ENCODE measurements at places on chromosomes 12 and 14.
A peak's percentile ranks its signal among the peaks of the same experiment; 100 is the strongest.

DNA sequence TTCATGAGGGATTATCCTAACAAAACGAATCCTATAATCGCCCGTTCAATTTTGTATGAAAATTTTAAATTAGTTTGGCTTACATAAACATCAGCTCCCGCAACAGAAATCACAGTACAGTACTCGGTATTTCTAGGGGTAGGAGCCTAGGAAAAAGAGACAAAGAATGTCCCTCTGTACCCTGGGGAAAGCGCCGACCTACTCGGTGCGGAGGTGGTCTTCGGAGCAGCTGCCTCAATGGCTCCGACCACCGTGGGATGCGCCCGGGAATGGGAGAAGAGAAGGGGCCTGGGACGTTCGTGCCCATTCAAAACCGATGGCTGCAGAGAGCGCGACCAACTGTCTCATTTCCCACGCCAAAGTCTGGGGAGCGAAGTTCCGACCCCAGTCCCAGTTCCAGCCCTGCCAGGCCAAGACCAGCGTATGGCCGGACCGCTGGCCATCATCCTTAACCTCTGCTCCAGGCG lies 618 bp downstream of the GNPNAT1 start:
- DNase-seq = no peak

GRCh38 chr12:39227218-39227617 lies 215.7 kb downstream of the KIF21A start:
- no peak for DNase-seq

GRCh38 chr12:125249066-125249824 lies 184.0 kb downstream of the AACS start:
- DNase-seq = no peak

DNA sequence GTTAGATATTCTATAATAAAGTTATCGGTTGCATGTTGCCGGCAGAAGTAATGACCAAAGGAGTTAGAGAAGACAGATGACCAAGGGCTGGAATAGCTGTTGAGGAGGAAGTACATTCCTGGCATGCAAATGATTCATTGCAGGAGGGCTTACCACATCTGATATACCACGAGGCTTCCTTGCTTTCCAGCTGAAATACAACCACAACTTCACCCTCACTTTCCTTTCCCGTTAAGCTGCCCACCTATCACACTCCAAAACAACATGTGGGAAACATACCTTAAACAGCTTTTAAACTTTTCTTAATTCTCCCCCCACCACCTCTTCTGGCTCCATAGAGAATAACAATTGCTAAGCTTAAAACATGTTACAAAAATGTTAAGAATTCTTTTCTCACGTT lies 594.1 kb downstream of the NRXN3 start:
- no peak for DNase-seq

- no peak for DNase-seq
Measured at GRCh38 chr14:96090441-96091148, 51.4 kb downstream of the C14orf132 start.

DNA sequence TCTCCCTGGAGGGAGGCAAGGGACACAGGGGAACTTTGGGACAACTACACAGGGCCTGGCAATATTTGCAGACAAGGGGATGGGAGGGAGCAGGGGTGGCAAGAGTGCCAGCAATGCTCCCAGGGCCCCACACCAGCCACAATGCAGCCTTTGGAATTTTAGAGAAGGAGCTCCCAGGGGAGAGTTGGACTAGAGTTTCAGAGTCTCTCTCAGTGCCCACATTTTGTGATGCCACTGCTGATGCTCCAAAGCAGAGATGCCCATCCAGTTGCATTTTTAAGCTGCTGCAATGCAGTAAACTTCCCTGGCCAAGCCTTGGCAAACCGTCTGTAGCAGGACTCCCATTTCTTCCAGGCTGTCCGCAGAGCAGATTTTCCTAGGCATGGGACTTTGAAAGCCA lies 98.9 kb downstream of the ZFP36L1 start:
- no peak for DNase-seq

DNA sequence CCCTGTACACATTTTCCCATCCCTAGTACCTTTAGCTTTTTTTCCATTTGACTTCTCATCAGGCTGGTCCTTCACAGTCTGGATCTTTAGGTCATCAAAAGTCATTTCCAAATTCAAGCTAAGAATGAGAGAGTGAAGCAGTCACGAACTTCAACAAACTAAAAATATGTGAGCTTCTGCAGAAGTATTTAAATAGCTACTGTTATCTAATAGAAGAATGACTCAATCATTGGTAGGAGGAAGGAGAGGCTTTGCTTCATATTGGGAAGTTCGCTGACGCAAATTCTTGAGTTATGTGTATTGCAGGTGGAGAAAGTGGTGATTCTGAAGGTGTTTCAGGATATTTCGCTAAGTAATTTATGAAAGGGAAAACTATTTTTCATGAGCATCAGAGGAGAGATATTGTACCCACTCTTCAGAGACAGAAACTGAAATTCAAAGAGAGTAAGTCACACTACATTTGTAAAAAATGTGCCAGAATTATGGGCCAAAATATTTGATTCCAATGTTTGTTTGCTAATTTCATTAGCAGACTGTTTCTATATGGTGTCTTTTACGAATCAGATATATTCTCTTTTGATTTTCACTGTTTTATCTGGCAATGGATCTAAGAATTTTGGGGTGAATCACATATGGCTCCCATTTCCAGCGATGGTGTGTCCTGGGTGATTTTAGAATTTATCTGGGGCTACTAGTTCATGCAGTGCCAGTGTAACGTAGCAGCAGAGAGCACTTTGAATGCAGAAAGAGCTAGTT lies at the start of gene OLR1:
Gene OLR1 (minus strand): TSS at position 160 of the 756 bp plus-strand sequence. CDS start 55 bp downstream, at position 105.
- DNase-seq = no peak

- peak; percentile 37 for DNase-seq
Measured at GRCh38 chr12:8890313-8891085, 23.8 kb upstream of the PHC1 start.

GRCh38 chr12:105644770-105645169 lies 314.3 kb downstream of the C12orf75 start:
- DNase-seq = no peak

DNA sequence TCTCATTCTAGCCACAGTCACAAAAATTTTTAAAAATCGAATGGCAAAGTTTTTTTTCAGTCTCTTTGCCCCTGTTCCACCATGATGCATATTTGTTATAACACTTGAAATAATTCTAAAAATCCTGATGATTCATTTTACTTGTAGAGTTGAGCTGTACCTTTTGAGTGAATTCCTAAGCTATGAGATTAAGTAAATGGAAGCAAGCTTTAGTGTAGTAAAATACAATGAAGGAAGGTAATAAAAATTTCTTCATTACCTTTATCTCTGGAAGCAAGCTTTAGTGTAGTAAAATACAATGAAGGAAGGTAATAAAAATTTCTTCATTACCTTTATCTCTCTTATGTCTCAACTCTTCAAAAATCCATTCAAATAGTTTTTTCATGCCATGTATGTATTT lies 46.1 kb downstream of the TMTC3 start:
- no peak for DNase-seq

DNA sequence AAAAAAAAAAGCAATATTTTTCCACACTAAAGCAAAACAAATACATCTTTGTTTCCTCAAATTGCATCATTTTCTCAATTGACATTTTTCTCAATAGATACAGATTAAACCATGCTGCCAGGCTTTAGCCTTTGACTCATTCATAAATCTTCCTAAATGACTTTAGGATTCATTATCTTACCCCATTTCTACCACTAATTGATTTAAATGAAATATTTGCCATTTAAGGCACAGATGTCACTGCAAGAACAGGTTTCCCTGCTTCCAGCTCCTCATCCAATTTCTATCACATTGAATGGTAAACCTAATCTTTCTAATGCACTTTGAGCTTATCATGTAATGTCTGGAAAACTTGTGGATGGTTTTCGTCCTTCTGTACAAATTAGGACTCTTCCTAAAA lies 298.7 kb downstream of the RPL10L start:
- no peak for DNase-seq

DNA sequence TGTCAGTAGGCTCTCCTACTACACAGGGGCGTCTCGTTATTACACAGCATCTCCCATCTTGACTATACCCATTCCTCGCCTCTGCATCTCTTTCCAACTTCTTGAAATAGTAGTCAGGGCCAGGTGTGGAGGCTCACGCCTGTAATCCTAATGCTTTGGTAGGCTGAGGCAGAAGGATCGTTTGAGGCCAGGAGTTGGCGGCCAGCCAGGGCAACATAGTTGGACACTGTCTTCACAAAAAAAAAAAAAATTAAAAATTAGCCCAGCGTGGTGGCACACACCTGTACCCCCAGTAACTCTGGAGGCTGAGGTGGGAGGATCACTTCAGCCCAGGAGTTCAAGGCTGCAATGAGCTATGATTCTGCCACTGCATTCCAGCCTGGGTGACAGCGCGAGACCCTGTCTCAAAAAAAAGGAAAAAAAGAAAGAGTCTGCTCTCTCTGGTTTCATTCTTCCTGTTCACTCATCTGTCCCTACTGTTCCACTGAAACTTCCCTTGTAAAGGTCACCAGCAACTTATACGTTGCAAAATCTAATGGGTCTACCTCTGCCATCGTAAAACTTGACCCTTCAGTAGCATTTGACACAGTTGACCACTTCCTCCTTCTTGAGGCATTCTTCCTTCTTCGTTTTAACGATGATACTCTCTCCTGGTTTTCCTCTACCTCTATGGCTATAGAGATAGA lies 41.0 kb upstream of the PTGR2 start:
- DNase-seq = no peak

DNA sequence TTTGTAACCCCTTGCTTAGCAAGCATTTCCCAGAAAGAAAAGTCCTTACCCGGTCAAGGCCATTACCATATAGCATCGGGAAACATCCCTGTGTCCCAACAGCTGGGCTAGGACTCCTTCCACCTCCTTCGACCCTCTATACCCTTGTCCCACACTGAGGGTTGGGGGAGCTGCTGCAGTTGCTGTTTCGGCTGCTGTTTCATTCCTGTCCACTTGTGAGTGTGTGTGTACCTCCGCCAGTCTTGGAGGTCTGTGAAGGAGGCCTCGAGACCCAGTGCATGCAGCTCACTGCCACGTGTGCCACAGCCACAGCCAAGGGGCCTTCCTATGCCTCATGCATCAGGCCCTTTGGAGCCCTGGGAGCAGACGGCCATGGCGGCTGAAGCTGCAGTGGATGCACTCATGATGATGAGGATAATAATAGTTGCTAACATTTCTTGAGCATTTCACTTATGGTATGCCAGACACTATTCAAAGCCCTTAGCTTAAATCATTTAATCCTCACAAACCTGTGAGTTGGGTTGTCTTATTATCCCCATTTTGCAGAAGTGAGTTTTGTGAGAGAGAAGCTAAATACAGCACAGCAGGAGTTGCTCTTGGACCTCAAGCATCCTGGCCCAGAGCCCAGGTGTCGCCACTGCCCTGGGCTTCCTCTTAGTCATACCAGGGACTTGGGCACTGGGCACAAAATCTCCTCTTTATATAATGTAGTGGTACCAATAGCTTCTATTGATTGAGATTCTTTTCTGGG lies 156.5 kb downstream of the PRKCH start:
- no peak for DNase-seq

- no peak for DNase-seq
Measured at GRCh38 chr12:1738446-1738845, 47.6 kb downstream of the ADIPOR2 start.

GRCh38 chr12:4241592-4241991 lies 32.0 kb upstream of the CCND2 start:
- DNase-seq = no peak

- no peak for DNase-seq
Measured at GRCh38 chr14:34106310-34106709, 155.4 kb upstream of the EGLN3 start.

GRCh38 chr14:75127903-75128595 lies 1.2 kb upstream of the NEK9 start:
- no peak for DNase-seq

- no peak for DNase-seq
Measured at GRCh38 chr12:105047308-105047707, 37.0 kb downstream of the ALDH1L2 start.

DNA sequence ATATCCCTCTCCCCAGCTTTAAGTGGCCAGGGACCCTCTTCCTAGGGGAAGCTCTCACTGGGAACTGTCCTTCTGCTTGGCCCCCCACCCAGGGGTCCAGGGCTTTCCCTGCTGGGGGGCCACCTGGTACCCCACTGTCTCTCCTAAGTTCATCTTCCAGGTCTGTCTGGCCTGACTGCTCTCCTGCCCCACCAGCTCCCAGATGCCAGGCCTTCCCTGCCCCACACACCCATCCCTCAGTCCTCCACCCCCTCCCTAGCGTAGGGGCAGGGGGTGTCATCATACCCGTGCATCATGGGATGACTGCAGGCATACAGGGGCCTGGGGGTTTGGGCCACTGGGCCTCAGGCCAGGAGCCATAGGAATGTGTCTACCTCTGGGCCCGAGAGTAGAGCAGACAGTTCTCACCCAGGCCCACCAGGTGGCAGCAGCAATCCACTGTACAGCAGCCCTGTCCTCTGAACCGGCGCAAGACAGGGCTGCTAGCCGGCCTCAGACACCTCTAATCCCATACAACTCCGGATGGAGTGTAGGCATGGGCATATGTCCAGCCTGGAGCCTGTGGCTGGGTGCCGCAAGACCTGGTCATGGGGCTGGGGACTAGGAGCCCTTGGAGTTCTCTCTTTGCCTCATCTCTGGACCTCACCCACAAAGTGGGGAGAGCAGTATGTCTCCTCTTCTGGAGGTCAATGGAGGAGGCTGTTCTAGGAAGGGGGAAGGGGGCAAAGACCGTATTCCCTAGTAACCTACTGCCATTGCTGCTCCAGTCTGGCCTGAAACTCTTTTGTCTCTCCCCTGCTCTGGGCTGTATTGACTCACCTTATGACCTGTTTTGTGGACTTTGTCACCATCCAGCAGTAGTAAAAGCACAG lies 10.0 kb upstream of the SMARCD1 start:
- peak; percentile 83 for DNase-seq

GRCh38 chr14:89907655-89908054 lies 46.9 kb downstream of the EFCAB11 start:
- no peak for DNase-seq

DNA sequence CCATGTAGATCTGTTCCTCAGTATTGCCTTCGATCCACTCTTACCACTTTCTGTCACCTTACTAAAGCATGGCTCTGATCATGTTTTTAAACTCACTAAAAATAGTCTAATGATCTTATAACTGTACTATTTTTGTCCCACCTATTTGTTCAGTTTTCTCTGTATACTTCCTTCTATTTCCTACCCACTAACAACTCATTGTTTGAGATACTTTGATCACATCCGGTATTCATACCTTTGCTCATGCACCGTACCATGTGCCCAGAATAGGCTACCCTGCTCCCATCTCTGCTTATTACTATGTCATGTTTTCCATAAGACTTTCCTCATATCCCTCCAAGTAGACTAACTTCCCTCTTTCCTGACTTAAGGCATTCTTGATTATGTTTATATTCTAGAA lies 128.6 kb downstream of the MED13L start:
- no peak for DNase-seq

Measured in GM12892 (cell line).